ENCODE measurements at places on chromosomes 12 and 14. TPM values are rescaled to one million over a fixed set of nuclear protein-coding genes. Genes with fewer than 3 reads are reported as not detected.

- H3K27me3 ChIP-seq, result no peaks in the 10 kb centered on the region
- H3K36me3 ChIP-seq, result no peaks in the 10 kb centered on the region
- no peak overlapping the region for H3K4me3 ChIP-seq
Measured at GRCh38 chr12:80590085-80590484, 117.3 kb upstream of the MYF6 start.

- H3K4me3 ChIP-seq, result no peak overlapping the region
- H3K36me3 ChIP-seq, result no peaks in the 10 kb centered on the region
- H3K4me1 ChIP-seq, result peaks cover 5% of the 10 kb centered on the region
- no peak overlapping the region for H3K27ac ChIP-seq
- no peaks in the 10 kb centered on the region for H3K27me3 ChIP-seq
Measured at GRCh38 chr14:95547272-95547625, 12.4 kb downstream of the GLRX5 start.

GRCh38 chr12:26636710-26637328, 196.2 kb downstream of the ITPR2 start:
- H3K4me1 ChIP-seq, result no peaks in the 10 kb centered on the region
- no peak overlapping the region for H3K27ac ChIP-seq
- H3K27me3 ChIP-seq, result no peaks in the 10 kb centered on the region
- H3K4me3 ChIP-seq, result no peak overlapping the region

ZDHHC22 gene
- polyA plus RNA-seq, result 0.19 TPM

SERPINA12 gene
- polyA plus RNA-seq, result not detected

CD69 gene
- 0.23 TPM for polyA plus RNA-seq

- no peak overlapping the region for H3K27ac ChIP-seq
- no peaks in the 10 kb centered on the region for H3K36me3 ChIP-seq
- no peaks in the 10 kb centered on the region for H3K4me1 ChIP-seq
- no peak overlapping the region for H3K4me3 ChIP-seq
Measured at GRCh38 chr12:1758887-1759286, 61.5 kb upstream of the LRTM2 start.

TPH2 gene
- polyA plus RNA-seq, result not detected

BDKRB1 gene
- 4.5 TPM for polyA plus RNA-seq

SLC5A8 gene
- polyA plus RNA-seq, result not detected

Measured in pancreas (tissue), 10 donors.